Upper lobe of right lung (tissue), 1 donor: ENCODE measurements at places on chromosomes 1 and 21. TPM values are rescaled to one million over a fixed set of nuclear protein-coding genes. Genes with fewer than 3 reads are reported as not detected.

BNIPL gene
- total RNA-seq: 5.2 TPM

RIPPLY3 gene
- total RNA-seq: not detected

RIIAD1 gene
- not detected for total RNA-seq

DIP2A gene
- 35.6 TPM for total RNA-seq

PMF1 gene
- total RNA-seq: 47.4 TPM

ZMPSTE24 gene
- total RNA-seq: 39.9 TPM

RASAL2 gene
- total RNA-seq: 39.4 TPM

PKNOX1 gene
- 14.9 TPM for total RNA-seq

ZMYND12 gene
- total RNA-seq: 1.9 TPM

RNPEP gene
- total RNA-seq: 61.7 TPM

C1orf185 gene
- total RNA-seq: not detected

OR2L8 gene
- total RNA-seq: not detected

FAM72C gene
- not detected for total RNA-seq

HDGF gene
- total RNA-seq: 144 TPM

SESN2 gene
- total RNA-seq: 15.6 TPM

SPTA1 gene
- not detected for total RNA-seq

- peaks cover 15% of the 10 kb centered on the region for H3K36me3 ChIP-seq
- H3K4me3 ChIP-seq: no peak overlapping the region
- H3K4me1 ChIP-seq: no peaks in the 10 kb centered on the region
- H3K27ac ChIP-seq: no peak overlapping the region
- H3K27me3 ChIP-seq: no peaks in the 10 kb centered on the region
Measured at GRCh38 chr1:62082456-62083363, 111.9 kb upstream of the L1TD1 start.

- no peaks in the 10 kb centered on the region for H3K36me3 ChIP-seq
- H3K27me3 ChIP-seq: no peaks in the 10 kb centered on the region
- H3K27ac ChIP-seq: no peak overlapping the region
- H3K4me1 ChIP-seq: no peaks in the 10 kb centered on the region
Measured at GRCh38 chr1:185070051-185070450, 24.7 kb downstream of the RNF2 start.

- DNase-seq: no peak
- H3K27me3 ChIP-seq: no peaks in the 10 kb centered on the region
- no peak overlapping the region for H3K27ac ChIP-seq
- no peaks in the 10 kb centered on the region for H3K36me3 ChIP-seq
Measured at GRCh38 chr1:29657816-29658215, 421.5 kb downstream of the PTPRU start.

DNA sequence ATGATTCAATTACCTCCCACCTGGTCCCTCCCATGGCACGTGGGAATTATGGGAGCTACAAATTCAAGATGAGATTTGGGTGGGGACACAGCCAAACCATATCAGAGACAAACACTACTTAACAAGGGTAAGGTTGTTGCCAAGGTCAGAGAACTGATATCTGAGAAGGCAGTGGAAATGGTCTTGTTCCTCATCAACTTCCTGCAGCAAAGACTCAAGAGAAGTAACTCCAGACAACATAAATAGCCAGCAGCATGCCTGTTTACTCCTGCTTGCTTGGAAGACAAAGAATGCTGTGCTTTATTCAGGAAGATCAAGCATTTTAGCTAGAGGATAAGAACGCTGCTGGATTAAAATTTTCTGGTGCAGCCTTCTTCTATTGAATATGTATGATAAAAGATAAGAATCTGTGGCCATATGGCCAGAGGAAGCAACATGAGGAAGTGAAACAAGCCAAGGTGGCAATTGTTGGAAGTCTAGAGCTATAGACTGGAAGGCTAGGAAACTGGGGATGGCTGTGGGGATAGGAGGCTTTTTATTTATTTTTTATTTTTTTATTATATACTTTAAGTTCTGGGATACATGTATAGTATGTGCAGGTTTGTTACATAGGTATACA is 36.4 kb downstream of the DDAH1 start:
- no peaks in the 10 kb centered on the region for H3K27me3 ChIP-seq
- DNase-seq: no peak
- no peak overlapping the region for H3K27ac ChIP-seq
- H3K36me3 ChIP-seq: no peaks in the 10 kb centered on the region

- H3K27me3 ChIP-seq: no peaks in the 10 kb centered on the region
- no peak overlapping the region for H3K4me3 ChIP-seq
- no peaks in the 10 kb centered on the region for H3K36me3 ChIP-seq
- H3K4me1 ChIP-seq: peaks cover 2% of the 10 kb centered on the region
- H3K27ac ChIP-seq: no peak overlapping the region
Measured at GRCh38 chr1:45111239-45111638, 95.2 kb downstream of the ZSWIM5 start.

- H3K27ac ChIP-seq: no peak overlapping the region
- H3K36me3 ChIP-seq: no peaks in the 10 kb centered on the region
- no peaks in the 10 kb centered on the region for H3K27me3 ChIP-seq
- DNase-seq: no peak
- H3K4me1 ChIP-seq: no peaks in the 10 kb centered on the region
Measured at GRCh38 chr1:38231941-38232340, 185.3 kb upstream of the POU3F1 start.

GRCh38 chr1:16924919-16925477 is 3.3 kb downstream of the CROCC start:
- no peaks in the 10 kb centered on the region for H3K36me3 ChIP-seq
- H3K4me1 ChIP-seq: peaks cover 4% of the 10 kb centered on the region
- H3K27me3 ChIP-seq: no peaks in the 10 kb centered on the region

DNA sequence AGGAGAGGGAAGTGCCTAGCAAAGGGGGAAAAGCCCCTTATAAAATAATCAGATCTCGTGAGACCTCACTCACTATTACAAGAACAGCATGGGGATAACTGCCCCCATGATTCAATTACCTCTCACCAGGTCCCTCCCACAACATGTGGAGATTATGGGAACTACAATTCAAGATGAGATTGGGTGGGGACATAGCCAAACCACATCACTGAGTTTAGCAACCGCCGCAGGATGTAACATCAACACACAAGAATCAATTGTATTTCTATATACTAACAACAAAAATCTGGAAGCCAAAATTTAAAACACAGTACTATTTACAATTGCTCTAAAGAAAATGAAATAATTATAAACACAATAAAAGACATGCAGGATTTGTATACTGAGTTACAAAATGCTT is 21.9 kb downstream of the DIRAS3 start:
- H3K27ac ChIP-seq: no peak overlapping the region
- no peak overlapping the region for H3K4me3 ChIP-seq
- H3K4me1 ChIP-seq: no peaks in the 10 kb centered on the region

DNA sequence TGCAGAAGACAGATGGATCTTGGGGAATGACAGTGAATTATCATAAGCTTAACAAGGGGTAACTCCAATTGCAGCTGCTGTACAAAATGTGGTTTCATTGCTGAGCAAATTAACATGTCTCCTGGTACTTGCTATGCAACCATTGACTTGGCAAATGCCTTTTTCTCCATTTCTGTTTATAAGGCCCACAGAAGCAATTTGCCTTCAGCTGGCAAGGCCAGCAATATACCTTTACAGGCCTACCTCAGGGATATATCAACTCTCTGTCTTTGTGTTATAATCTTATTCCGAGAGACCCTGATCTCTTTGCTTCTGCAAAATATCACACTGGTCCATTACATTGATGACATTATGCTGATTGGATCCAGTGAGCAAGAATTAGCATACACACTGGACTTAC is 52.7 kb upstream of the KIAA0040 start:
- H3K27me3 ChIP-seq: no peaks in the 10 kb centered on the region
- DNase-seq: no peak
- H3K4me3 ChIP-seq: no peak overlapping the region
- no peaks in the 10 kb centered on the region for H3K4me1 ChIP-seq
- no peak overlapping the region for H3K27ac ChIP-seq
- H3K36me3 ChIP-seq: no peaks in the 10 kb centered on the region

GRCh38 chr1:40796939-40797667 is 13.5 kb downstream of the KCNQ4 start:
- DNase-seq: no peak
- H3K36me3 ChIP-seq: no peaks in the 10 kb centered on the region
- H3K27me3 ChIP-seq: no peaks in the 10 kb centered on the region
- no peak overlapping the region for H3K27ac ChIP-seq

DNA sequence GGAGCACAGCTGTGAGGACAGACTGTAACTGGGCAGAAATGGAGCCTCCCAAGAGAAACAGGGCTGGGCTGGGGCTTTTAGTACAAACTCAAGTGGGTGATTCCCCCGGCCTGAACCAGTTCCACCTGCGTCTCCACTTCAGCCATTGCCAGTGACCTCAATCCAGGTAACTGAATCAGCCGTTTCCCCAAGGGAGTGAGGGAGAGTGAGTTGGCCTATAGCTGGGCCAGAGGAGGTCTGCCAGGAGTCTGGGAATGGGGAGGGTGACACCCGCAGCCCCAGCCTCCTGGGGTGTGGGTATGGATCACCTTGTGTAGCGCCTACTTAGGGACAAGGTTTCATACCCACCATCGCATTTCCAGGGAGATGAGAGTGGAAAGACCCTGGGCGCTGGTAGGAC is 8.5 kb downstream of the SLC26A9 start:
- H3K27me3 ChIP-seq: no peaks in the 10 kb centered on the region
- no peak overlapping the region for H3K4me3 ChIP-seq
- DNase-seq: peak; percentile 84
- H3K27ac ChIP-seq: peak overlapping the region; percentile 82

- no peak for DNase-seq
- H3K27me3 ChIP-seq: peaks cover 8% of the 10 kb centered on the region
- H3K27ac ChIP-seq: no peak overlapping the region
- peaks cover 7% of the 10 kb centered on the region for H3K4me1 ChIP-seq
- no peak overlapping the region for H3K4me3 ChIP-seq
Measured at GRCh38 chr1:14605945-14606344, 7.5 kb downstream of the KAZN start.

DNA sequence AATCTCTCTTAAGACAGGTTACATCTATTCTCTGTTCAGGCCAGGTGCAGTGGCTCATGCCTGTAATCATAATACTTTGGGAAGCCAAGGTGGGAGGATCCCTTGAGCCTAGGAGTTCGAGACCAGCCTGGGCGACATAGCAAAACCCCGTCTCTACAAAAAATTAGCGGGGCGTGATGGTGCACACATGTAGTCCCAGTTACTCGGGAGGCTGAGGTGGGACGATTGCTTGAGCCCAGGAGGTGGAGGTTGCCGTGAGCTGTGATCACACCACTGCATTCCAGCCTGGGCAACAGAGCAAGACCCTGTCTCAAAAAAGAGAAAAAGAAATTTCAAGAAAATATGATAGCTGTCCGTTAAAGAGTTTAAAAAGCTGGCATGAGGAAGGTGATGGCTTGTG is 43.0 kb downstream of the UBE4B start:
- H3K4me3 ChIP-seq: no peak overlapping the region
- H3K36me3 ChIP-seq: peaks cover 13% of the 10 kb centered on the region
- H3K4me1 ChIP-seq: peaks cover 20% of the 10 kb centered on the region
- peak; percentile 22 for DNase-seq
- H3K27me3 ChIP-seq: no peaks in the 10 kb centered on the region

GRCh38 chr1:78622548-78622947 is 2.3 kb downstream of the IFI44L start:
- DNase-seq: no peak
- H3K27me3 ChIP-seq: no peaks in the 10 kb centered on the region
- H3K4me3 ChIP-seq: no peak overlapping the region
- no peaks in the 10 kb centered on the region for H3K36me3 ChIP-seq
- peaks cover 9% of the 10 kb centered on the region for H3K4me1 ChIP-seq
- H3K27ac ChIP-seq: no peak overlapping the region

DNA sequence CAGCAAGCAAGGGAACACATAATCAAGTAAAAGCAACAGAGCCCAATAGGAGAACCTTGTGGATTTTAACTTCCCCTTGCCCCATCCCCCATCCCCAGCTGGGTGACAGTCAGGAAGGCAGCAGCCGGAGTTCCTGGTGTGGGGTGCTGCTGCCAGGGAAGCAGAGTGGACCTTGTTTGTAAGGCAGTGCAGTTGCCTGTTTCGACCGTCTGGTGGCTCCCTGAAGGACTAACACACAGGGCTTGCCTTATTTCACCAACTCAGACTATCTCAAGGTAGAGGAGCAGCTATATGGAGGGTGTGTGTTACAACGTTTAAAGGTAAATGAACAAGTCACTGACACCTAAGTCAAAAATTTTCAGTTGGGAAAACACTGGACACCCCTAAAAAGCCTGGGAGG is 6.6 kb downstream of the KRTAP10-8 start:
- no peaks in the 10 kb centered on the region for H3K27me3 ChIP-seq
- no peak overlapping the region for H3K4me3 ChIP-seq
- DNase-seq: peak; percentile 64

GRCh38 chr1:112563341-112563740 is 54.6 kb downstream of the WNT2B start:
- H3K4me1 ChIP-seq: no peaks in the 10 kb centered on the region
- DNase-seq: no peak
- H3K27ac ChIP-seq: no peak overlapping the region
- H3K27me3 ChIP-seq: no peaks in the 10 kb centered on the region

GRCh38 chr1:201469645-201470074 is 672 bp upstream of the PHLDA3 start:
- peak overlapping the region; percentile 74 for H3K4me3 ChIP-seq
- peaks cover 17% of the 10 kb centered on the region for H3K36me3 ChIP-seq
- no peak for DNase-seq
- no peaks in the 10 kb centered on the region for H3K27me3 ChIP-seq
- peak overlapping the region; percentile 94 for H3K27ac ChIP-seq

- H3K4me1 ChIP-seq: peaks cover 14% of the 10 kb centered on the region
- peak within 1 kb of the TSS; percentile 48 for H3K4me3 ChIP-seq
- DNase-seq: no peak
- no peaks in the 10 kb centered on the region for H3K36me3 ChIP-seq
- peaks cover 33% of the 10 kb centered on the region for H3K27me3 ChIP-seq
- H3K27ac ChIP-seq: no peak within 1 kb of the TSS
Measured at GRCh38 chr1:228416217-228416933, at the start of gene TRIM17. TRIM17 (minus strand) TSS chr1:228416861; CDS start chr1:228415072, 1,789 bp downstream.

- H3K27me3 ChIP-seq: no peaks in the 10 kb centered on the region
- DNase-seq: no peak
Measured at GRCh38 chr1:3482378-3482849, 27.9 kb downstream of the ARHGEF16 start.

DNA sequence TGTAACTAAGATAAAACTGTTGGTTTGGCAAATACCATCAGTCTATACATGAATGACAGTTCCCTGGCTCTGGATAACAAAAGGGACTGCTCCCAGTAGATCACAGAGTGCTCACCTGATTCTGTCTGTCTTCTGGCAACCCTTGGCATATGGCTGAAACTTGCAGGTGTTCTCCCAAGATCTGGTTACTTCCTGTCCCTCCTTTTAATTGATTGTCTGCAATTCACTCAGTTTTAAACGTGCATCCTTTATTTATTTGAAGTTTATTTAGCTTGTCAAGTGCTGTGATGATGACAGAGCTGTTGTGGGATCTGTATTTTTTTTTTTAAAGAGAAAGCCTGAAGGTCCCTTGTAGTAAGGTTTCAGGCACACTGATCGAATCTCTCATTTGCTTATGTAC is 3.4 kb downstream of the KCNA3 start:
- DNase-seq: no peak
- H3K27me3 ChIP-seq: peaks cover 39% of the 10 kb centered on the region
- H3K4me1 ChIP-seq: peaks cover 5% of the 10 kb centered on the region
- no peaks in the 10 kb centered on the region for H3K36me3 ChIP-seq
- no peak overlapping the region for H3K27ac ChIP-seq
- H3K4me3 ChIP-seq: peak overlapping the region; percentile 56

- DNase-seq: no peak
- no peak overlapping the region for H3K4me3 ChIP-seq
- H3K4me1 ChIP-seq: no peaks in the 10 kb centered on the region
Measured at GRCh38 chr1:226485192-226485591, 63.4 kb upstream of the STUM start.

- no peak overlapping the region for H3K4me3 ChIP-seq
- H3K4me1 ChIP-seq: peaks cover 11% of the 10 kb centered on the region
- no peaks in the 10 kb centered on the region for H3K36me3 ChIP-seq
- no peaks in the 10 kb centered on the region for H3K27me3 ChIP-seq
- no peak overlapping the region for H3K27ac ChIP-seq
Measured at GRCh38 chr1:160376525-160377131, 9.8 kb downstream of the NHLH1 start.
